ENCODE measurements at places on chromosomes 5 and 9.

DNA sequence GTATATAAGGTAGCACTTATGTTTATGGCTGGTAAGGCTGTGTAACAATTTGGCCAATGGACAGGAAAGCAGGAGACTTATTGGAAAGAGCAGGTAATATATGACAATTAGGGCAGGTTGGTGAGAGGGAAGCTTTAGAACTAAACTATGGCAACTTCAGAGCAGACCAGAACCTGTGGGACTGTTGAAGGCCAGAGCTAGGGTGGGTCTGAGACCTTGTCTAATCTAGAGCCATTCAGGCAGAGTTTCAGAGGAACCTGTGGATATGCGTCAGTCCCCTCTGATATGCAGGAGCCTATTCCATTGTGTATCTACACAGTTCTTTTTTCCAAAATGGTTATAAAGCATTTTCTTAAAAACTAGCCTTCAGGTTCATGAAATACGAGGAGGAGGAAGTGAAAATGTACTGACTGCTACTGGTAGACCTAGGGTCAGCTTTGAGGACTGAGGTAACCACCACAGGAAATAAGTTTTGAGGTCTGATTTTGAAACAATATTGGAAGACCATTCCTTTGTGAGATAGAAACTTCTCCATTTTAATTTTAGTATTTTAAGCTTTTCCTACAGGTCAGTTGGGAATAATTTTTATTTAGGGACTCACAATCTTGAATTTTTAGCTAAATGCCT lies 37.6 kb downstream of the ELL2 start:
- no peaks in the 10 kb centered on the region for H3K27me3 ChIP-seq
- DNase-seq = no peak
- no peaks in the 10 kb centered on the region for H3K4me1 ChIP-seq
- H3K4me3 ChIP-seq = no peak overlapping the region
- H3K36me3 ChIP-seq = no peaks in the 10 kb centered on the region

- H3K27me3 ChIP-seq = no peaks in the 10 kb centered on the region
- no peaks in the 10 kb centered on the region for H3K36me3 ChIP-seq
- no peaks in the 10 kb centered on the region for H3K4me1 ChIP-seq
- H3K4me3 ChIP-seq = no peak overlapping the region
Observed at GRCh38 chr9:72951520-72952380, 1.1 kb downstream of the ALDH1A1 start.

- peaks cover 51% of the 10 kb centered on the region for H3K4me1 ChIP-seq
- peak overlapping the region; percentile 25 for H3K27ac ChIP-seq
- H3K36me3 ChIP-seq = peaks cover 22% of the 10 kb centered on the region
- peak overlapping the region; percentile 45 for H3K4me3 ChIP-seq
Observed at GRCh38 chr5:65718576-65719310, 3.2 kb downstream of the SGTB start.

- no peaks in the 10 kb centered on the region for H3K27me3 ChIP-seq
- no peaks in the 10 kb centered on the region for H3K4me1 ChIP-seq
- DNase-seq = no peak
Observed at GRCh38 chr5:174306345-174307030, 261.0 kb downstream of the NSG2 start.

DNA sequence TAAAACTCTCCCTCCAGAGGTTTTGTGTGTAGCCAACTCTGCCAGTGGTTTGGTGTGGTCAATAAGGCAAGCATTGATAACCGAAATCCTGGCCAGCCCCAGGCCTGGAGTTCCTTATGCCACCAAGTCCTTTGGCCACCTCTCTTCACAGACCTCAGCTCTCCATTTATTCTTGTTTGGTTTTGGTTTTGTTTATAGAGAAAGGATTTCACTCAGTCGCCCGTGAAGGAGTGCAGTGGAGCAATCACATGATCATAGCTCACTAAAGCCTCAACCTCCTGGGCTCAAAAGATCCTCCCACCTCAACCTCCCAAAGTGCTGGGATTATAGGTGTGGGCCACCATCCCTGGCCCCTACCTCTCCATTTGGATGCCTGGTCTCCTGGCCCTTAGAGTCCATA lies 55.4 kb upstream of the PPARGC1B start:
- DNase-seq = no peak
- no peak overlapping the region for H3K4me3 ChIP-seq
- H3K27ac ChIP-seq = no peak overlapping the region
- no peaks in the 10 kb centered on the region for H3K36me3 ChIP-seq
- no peaks in the 10 kb centered on the region for H3K27me3 ChIP-seq

DNA sequence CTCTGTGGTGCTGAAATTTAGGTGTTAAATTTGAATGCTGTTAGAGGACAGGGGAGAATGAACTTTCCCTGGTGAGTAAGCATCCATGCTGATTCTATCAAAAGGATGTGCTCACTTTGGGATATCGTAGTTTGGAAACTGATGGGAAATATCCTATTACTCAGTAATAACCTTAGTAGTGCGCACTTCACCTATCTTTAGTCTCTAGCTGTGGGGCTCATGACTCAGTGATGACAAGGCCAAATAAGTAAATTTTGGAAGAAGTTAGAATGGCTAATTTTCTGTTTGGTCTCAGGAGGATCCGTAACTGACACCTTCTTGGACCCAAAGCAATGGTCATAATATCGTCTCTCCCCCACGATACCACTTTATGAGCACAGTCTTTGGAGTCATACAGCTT lies 448.4 kb downstream of the PSAT1 start:
- H3K4me1 ChIP-seq = no peaks in the 10 kb centered on the region
- H3K4me3 ChIP-seq = no peak overlapping the region
- H3K27ac ChIP-seq = no peak overlapping the region
- DNase-seq = no peak
- no peaks in the 10 kb centered on the region for H3K27me3 ChIP-seq

- no peaks in the 10 kb centered on the region for H3K27me3 ChIP-seq
- no peaks in the 10 kb centered on the region for H3K36me3 ChIP-seq
- DNase-seq = no peak
- H3K4me1 ChIP-seq = no peaks in the 10 kb centered on the region
- H3K27ac ChIP-seq = no peak overlapping the region
- H3K4me3 ChIP-seq = no peak overlapping the region
Observed at GRCh38 chr5:108101130-108101529, 280.8 kb downstream of the FBXL17 start.

GRCh38 chr5:14665101-14665822 lies 744 bp downstream of the OTULIN start:
- peaks cover 58% of the 10 kb centered on the region for H3K4me1 ChIP-seq
- no peak for DNase-seq
- no peaks in the 10 kb centered on the region for H3K27me3 ChIP-seq
- H3K27ac ChIP-seq = peak overlapping the region; percentile 82

DNA sequence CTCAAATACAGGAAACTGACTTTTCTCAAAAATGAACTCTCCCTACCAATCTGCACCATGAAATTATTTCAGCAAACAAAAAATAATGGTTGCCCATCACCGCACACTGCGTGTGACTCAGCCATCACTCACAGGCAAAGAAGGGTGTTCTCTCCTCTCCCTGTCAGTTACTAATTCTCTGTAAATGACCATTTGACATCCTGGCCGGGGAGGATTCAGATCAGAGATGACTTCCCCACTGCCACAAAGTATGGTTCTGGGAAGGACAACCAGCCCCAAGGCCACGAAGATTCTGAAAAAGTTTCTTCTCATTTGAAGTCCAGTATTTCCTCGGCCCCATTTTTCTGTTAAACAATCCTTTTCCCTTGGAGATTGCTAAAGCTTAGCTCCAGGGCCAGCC lies 199.4 kb downstream of the AUH start:
- H3K4me3 ChIP-seq = peak overlapping the region; percentile 0
- no peaks in the 10 kb centered on the region for H3K36me3 ChIP-seq
- peak overlapping the region; percentile 9 for H3K27ac ChIP-seq
- H3K4me1 ChIP-seq = peaks cover 41% of the 10 kb centered on the region
